Activated CD4-positive, alpha-beta T cell treated with anti-CD3 and anti-CD28 coated beads for 36 hours (primary cell): ENCODE measurements at places on chromosomes 16 and 17. TPM values are rescaled to one million over a fixed set of nuclear protein-coding genes. Genes with fewer than 3 reads are reported as not detected.

DNA sequence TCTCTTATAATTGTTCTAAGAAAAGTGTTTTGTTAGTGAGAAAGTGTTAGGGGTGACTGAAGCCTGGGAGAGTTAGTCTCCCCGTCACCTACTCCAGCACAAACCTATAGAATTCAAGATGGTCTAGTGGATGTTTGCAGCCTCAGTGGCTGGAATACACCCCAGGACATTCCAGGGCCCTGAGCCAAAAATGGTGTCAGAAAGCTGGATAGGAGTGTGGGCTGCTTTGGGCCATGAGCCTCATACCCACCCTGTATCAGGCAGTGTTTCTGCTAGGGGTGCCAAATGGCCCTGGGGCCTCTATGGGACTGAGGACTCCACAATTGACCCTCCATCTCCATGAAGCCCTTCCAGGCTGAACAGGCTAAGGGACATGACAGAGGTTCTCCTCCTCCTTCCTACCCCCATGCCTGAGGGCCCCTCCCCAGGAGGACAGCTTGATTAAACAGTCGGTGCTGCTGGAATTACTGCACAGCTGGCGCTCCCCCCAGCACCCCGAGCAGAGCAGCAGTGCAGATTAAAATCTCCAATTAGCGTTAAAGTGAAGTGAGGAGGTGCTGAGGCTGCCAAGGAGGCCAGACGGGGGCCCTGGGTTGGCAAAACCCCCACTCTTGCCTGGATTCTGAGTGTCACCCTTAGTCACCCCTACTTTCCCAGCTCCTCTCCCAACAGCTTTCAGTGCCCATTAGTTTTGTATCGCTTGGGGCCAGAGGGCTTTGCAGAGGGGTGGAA is 59.1 kb downstream of the NEUROD2 start:
- DNase-seq = no peak
- no peak overlapping the region for H3K27ac ChIP-seq
- no peak overlapping the region for H3K4me3 ChIP-seq
- peaks cover 23% of the 10 kb centered on the region for H3K36me3 ChIP-seq

DNA sequence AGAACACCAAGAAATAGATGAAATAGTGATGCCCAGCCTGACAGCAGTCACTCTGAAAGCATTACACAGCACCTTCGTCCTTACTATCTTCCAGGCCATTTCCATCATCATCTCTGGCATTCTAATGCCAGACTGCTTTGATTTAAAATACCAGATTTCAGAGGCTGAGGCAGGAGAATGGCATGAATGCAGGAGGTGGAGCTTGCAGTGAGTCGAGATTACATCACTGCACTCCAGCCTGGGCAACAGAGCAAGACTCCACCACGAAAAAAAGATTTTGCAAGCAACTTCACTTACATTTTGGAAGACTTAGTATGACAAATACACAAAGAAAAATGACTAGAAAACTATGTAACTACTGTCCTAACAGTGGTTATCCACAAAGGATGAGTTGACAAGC is 244.0 kb downstream of the CPPED1 start:
- peaks cover 12% of the 10 kb centered on the region for H3K36me3 ChIP-seq
- no peak for DNase-seq
- no peaks in the 10 kb centered on the region for H3K27me3 ChIP-seq
- no peak overlapping the region for H3K4me3 ChIP-seq

- peaks cover 4% of the 10 kb centered on the region for H3K36me3 ChIP-seq
- no peak overlapping the region for H3K27ac ChIP-seq
- H3K4me3 ChIP-seq = no peak overlapping the region
- H3K27me3 ChIP-seq = peaks cover 12% of the 10 kb centered on the region
- no peak for DNase-seq
- no peaks in the 10 kb centered on the region for H3K4me1 ChIP-seq
These were observed 5.4 kb downstream of the GAS7 start for GRCh38 chr17:10192972-10193371.

GRCh38 chr17:6480303-6480675 is 36.0 kb downstream of the PIMREG start:
- no peak overlapping the region for H3K4me3 ChIP-seq
- no peaks in the 10 kb centered on the region for H3K4me1 ChIP-seq
- no peaks in the 10 kb centered on the region for H3K36me3 ChIP-seq

- H3K4me1 ChIP-seq = no peaks in the 10 kb centered on the region
- DNase-seq = no peak
- H3K27me3 ChIP-seq = no peaks in the 10 kb centered on the region
- no peak overlapping the region for H3K27ac ChIP-seq
- H3K4me3 ChIP-seq = no peak overlapping the region
- peaks cover 34% of the 10 kb centered on the region for H3K36me3 ChIP-seq
These were observed 79.4 kb downstream of the ABCC6 start for GRCh38 chr16:16143931-16144330.

DNA sequence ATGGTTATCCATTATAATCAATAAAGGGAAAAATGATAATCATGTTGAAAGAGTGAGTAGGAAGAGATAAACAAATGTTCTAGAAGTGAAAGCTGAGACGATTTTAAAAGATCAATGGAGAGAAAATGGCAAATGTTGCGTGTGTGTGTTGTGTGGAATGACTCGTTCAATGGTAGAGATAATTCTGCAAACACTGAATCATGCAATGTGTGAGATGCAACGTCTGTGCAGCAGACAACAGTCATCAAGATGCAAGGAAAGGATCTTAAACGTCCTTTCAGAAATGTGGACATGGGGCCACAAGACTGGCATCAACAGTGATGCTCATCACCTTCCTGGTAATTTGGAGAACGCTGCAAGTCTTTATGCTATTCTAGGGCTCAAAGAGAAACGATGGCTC is 124.4 kb downstream of the CDYL2 start:
- H3K27me3 ChIP-seq = no peaks in the 10 kb centered on the region
- H3K4me3 ChIP-seq = no peak overlapping the region
- H3K27ac ChIP-seq = no peak overlapping the region
- peaks cover 22% of the 10 kb centered on the region for H3K36me3 ChIP-seq
- DNase-seq = no peak
- H3K4me1 ChIP-seq = peaks cover 20% of the 10 kb centered on the region

GRCh38 chr17:15970500-15970899 is 25.6 kb downstream of the ADORA2B start:
- H3K4me3 ChIP-seq = no peak overlapping the region
- H3K4me1 ChIP-seq = peaks cover 12% of the 10 kb centered on the region
- DNase-seq = no peak
- H3K27me3 ChIP-seq = peaks cover 12% of the 10 kb centered on the region

GRCh38 chr16:49596068-49596467 is 222.5 kb downstream of the C16orf78 start:
- DNase-seq = no peak
- H3K36me3 ChIP-seq = no peaks in the 10 kb centered on the region
- H3K27me3 ChIP-seq = peaks cover 3% of the 10 kb centered on the region
- H3K4me3 ChIP-seq = no peak overlapping the region

GRCh38 chr16:23424292-23424958 is 28.6 kb downstream of the COG7 start:
- no peak overlapping the region for H3K4me3 ChIP-seq
- no peaks in the 10 kb centered on the region for H3K4me1 ChIP-seq
- peaks cover 15% of the 10 kb centered on the region for H3K36me3 ChIP-seq
- no peak overlapping the region for H3K27ac ChIP-seq

- no peaks in the 10 kb centered on the region for H3K27me3 ChIP-seq
- H3K27ac ChIP-seq = peak overlapping the region; percentile 27
- peaks cover 25% of the 10 kb centered on the region for H3K4me1 ChIP-seq
These were observed 952 bp downstream of the CD300A start for GRCh38 chr17:74467221-74467951.

GRCh38 chr16:19330841-19331397 is 45.4 kb downstream of the CLEC19A start:
- DNase-seq = no peak
- peaks cover 6% of the 10 kb centered on the region for H3K27me3 ChIP-seq
- no peak overlapping the region for H3K4me3 ChIP-seq
- no peaks in the 10 kb centered on the region for H3K36me3 ChIP-seq
- H3K27ac ChIP-seq = no peak overlapping the region

GRCh38 chr17:80036715-80037477 is 454 bp downstream of the CCDC40 start:
- H3K27me3 ChIP-seq = peaks cover 12% of the 10 kb centered on the region
- DNase-seq = peak; percentile 50
- no peaks in the 10 kb centered on the region for H3K36me3 ChIP-seq
- H3K27ac ChIP-seq = no peak overlapping the region
- H3K4me1 ChIP-seq = peaks cover 7% of the 10 kb centered on the region

Gene SRSF2
- 335 TPM for total RNA-seq

Gene MYO1C
- total RNA-seq = 21.7 TPM

Gene FAM20A
- total RNA-seq = not detected

Gene ACSM2B
- total RNA-seq = not detected

Gene GRAP
- total RNA-seq = 10.7 TPM

Gene OR2C1
- total RNA-seq = not detected

Gene TSPOAP1
- 12.4 TPM for total RNA-seq

Gene CALCOCO2
- total RNA-seq = 66.7 TPM
